ENCODE measurements at places on chromosomes 13 and 19.

DNA sequence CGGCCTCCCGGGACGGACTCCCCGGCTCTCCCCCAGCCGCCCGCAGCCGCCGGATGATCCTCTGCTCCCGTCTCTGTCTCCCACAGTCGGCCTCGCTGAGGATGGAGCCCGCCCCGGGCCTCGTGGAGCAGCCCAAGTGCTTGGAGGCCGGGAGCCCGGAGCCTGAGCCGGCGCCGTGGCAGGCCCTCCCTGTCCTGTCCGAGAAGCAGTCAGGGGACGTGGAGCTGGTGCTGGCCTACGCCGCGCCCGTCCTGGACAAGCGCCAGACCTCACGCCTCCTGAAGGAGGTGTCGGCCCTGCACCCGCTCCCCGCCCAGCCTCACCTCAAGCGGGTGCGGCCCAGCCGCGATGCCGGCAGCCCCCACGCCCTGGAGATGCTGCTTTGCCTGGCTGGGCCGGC is 6.8 kb downstream of the ADAT3 start:
- DNase-seq: no peak

GRCh38 chr19:57324992-57325391 is 4.7 kb downstream of the ZNF543 start:
- no peak for DNase-seq

GRCh38 chr13:72514146-72514545 is 213.3 kb downstream of the MZT1 start:
- DNase-seq: no peak

DNA sequence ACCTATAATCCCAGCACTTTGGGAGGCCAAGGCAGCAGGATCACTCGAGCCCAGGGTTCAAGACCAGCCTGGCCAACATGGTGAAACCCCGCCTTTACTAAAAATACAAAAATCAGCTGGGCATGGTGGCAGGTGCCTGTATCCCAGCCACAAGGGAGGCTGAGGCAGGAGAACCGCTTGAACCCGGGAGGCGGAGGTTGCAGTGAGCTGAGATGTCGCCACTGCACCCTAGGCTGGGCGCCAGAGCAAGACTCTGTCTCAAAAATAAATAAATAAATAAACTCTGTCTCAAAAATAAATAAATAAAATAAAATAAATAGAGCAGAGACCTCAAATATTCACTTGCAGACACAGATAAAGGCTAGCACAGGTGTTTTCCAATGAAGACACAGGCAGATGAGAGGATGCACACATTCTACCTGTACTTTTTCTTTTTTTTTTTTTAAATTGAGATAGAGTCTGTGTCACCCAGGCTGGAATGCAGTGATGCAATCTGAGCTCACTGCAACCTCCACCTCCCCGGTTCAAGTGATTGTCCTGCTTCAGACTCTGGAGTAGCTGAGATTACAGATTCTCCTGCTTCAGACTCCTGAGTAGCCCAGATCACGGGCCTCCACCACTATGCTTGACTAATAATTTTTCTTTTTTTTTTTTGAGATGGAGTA is 2.7 kb upstream of the RPS16 start:
- DNase-seq: no peak

DNA sequence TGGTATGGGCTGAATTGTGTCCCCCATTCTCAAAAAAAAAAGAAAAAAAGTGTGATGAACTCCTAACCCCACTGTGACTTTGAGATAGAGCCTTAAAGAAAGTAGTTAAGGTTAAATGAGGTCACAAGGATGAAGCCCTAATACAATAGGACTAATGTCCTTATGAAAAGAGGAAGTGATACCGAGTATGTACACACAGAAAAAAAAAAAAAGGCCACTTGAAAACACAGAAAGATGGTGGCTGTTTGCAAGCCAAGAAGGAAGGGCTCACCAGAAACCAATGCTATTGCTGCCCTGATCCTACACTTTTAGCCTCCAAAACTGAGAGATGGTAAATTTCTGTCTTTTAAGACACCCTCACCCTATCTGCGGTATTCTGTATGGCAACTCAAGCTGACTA is 955.6 kb downstream of the PCDH17 start:
- no peak for DNase-seq

DNA sequence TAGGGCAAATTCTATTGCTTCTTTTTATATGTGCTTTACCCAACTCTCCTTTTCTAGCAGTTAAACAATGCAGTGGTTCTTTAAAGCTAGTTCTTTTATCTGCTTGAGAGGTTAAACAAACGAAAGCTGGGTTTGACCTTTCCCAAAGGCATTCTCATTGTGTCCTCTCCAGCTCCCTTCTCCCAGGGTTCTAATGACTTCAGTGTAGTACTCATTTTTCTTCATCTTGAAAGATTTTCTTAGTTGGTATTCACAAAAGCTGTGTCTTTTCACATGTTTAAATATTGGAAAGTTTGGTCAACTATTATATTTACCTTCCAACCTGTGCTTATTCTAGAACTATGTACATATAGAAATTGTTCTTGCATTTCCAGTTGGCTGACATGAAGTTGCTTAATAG is 1.5 kb downstream of the WASF3 start:
- no peak for DNase-seq

- DNase-seq: no peak
These were observed 562.8 kb downstream of the SLITRK6 start for GRCh38 chr13:85236413-85236812.

GRCh38 chr13:113427562-113428468 is 25.5 kb downstream of the ADPRHL1 start:
- no peak for DNase-seq

DNA sequence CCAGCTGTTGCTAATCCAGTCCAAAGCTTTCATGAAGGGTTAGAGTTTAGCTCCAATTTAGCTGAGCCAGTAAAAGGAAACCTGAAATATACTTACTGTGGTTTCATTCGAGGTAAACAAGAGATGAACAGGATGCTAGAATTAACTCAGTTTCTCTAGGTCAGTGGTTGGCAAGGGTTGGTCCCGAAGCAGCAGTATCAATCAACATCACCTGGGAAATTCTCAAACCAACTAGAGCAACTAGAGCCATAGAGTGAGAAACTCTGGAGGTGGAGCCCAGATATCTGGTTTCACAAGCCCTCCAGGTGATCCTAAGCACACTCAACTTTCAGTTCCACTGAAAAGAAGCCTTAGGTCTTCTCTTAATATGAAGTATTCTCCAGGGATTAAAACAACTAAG is 376.7 kb downstream of the OXGR1 start:
- no peak for DNase-seq

GRCh38 chr19:9673912-9674662 is 813 bp downstream of the ZNF562 start:
- DNase-seq: peak; percentile 26

- no peak for DNase-seq
These were observed 99.8 kb upstream of the GJB6 start for GRCh38 chr13:20331949-20332348.

- peak; percentile 8 for DNase-seq
These were observed 4.1 kb downstream of the SOX21 start for GRCh38 chr13:94708031-94708859.
